Nucleus accumbens (tissue), 56 donors: ENCODE measurements at places on chromosomes 12 and 14.

DNA sequence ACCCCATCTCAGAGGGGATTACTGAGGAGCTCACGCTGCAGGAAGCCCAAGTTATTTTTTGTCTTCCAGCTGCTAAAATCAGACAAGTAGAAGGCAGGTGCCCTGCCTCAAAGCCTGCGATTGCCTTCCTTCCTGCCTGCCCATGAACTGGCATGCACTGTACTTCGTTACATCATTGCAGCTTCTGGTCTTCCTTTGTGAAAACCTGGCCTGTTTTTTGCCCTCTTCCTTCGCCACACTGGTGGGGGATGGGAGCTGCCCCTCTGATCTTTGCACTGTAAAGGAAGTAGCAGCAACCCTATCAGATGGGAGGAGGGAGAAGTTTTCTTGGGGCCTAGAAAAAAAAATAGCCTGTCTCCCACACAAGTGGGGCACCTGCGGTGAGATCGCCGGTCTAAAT lies 1098.7 kb downstream of the BCL11B start:
- DNase-seq: no peak

DNA sequence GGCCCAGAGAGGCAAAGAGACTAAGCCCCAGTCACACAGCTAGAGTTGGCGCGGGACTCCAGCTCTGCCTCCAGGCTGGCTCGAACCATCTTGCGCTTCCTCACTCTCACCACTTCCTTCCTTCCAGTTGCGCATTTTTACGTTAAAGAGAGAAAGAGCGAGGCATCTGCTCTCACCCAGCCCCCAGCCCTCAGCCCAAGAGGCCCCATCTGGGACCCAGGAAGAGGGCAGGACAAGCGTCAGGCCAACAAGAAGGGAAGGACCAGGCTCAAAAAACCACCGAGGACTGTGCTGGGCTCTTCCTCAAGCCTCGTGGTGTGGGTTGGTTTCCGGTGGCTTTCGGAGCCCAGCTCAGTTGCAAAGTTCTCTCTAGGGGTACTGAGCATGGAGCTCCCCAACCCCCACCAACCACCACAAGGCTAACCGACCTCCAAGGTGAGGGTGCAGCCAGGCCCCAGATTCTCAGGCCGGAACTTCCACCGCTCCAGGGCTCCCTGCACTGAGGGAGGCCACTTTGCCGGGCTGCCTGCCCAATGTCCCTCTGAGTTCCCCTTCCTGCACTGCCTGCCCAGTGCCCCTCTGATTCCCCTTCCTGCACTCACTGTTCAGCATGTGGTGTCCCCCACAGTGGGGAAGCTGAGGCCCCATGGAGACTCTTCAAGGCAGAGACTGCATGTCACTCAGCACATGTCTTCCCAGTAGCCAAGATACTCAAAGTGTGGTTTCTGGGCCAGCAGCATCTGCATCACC lies 35.9 kb downstream of the TESC start:
- DNase-seq: no peak

- no peak for DNase-seq
These were observed 46.7 kb downstream of the EML5 start for GRCh38 chr14:88746052-88746451.

DNA sequence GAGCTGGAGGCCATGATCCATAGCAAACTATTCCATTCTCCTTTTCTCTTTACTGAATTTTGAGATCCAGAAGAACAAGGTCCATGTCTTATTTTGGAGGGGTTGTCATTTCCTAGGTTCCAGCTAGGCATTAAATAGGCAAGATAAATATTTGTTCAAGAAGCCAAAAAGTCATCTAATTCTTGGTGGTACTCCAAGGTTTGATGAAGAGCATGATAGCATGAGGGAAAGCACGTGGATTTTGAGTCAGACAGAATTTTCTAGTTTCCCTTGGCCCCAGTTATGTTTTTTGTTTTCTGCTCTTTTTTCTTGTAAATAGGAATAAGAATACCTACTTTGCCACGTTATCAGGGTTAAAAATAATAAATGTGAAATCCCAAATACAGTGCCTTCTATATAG lies 25.5 kb upstream of the FRMD6 start:
- DNase-seq: no peak

GRCh38 chr12:119964123-119964522 lies 24.9 kb upstream of the BICDL1 start:
- no peak for DNase-seq
